ENCODE measurements at places on chromosomes 6 and 20.

- DNase-seq = peak; percentile 97
Measured at GRCh38 chr20:63116412-63117106, 99.4 kb downstream of the YTHDF1 start.

- DNase-seq = no peak
Measured at GRCh38 chr20:2446845-2447244, 23.7 kb downstream of the SNRPB start.

GRCh38 chr6:4656106-4656505 lies 120.1 kb upstream of the CDYL start:
- DNase-seq = peak; percentile 49

DNA sequence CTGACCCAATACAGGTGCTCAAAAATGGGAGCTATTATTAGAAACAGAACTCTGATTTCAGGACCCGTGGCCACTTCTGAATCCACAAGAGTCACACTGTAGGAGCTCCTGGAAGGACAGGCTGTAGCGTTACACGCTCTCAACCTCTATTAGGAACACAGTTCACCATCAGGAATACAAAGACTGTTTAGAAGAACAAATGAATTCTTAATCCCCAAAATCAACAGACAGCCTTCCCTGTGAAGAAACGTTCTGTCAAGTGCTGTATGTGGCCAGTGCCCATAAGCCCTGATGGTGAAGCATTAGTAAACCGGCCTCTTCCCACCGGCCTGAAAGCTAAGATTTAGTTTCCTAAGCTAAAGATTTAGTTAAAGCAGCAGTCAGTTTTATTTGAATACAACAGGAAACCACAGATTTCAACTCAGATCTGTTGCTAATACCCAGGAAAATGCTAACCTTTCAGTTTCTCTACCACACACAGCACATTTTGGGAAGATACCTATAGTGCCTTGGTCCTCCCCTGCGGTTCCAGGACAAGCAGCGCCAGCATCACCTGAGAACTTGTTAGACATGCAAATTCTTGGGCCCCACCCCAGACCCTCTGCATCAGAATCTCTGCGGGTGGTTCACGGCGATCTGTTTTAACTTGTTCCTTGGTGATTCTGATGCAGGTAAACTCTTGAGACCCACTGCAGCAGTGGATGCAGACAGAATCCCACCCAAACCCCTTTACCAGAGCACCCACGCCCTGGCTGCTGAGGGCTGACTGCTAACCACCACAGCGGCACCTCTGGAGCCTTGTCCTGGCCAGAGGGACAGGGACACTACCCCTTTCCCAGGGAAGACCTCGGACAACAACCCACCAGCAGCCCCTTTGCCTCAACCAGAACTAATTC lies 33.4 kb downstream of the MTRES1 start:
- peak; percentile 68 for DNase-seq

DNA sequence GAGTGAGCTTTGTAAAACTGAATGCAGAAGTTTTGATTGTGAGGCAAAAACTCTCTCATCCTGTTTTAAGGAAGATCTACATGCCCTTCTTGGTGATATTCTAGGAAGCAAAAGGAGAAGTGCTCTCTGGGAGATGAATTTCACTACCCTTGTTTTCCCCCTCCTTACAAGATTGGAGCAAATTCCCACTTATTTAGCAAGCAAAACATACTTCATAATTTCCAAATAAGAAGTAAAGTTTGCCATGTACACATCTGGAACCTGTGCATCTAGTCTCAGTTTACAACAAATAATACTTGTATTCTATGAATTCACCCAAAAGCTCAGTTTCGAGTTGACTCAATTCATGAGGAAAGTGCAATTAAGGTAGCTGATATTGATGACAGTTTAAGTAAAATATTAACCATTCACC lies 27.6 kb upstream of the IFNGR1 start:
- no peak for DNase-seq

GRCh38 chr6:11353921-11354389 lies 121.5 kb upstream of the NEDD9 start:
- no peak for DNase-seq

DNA sequence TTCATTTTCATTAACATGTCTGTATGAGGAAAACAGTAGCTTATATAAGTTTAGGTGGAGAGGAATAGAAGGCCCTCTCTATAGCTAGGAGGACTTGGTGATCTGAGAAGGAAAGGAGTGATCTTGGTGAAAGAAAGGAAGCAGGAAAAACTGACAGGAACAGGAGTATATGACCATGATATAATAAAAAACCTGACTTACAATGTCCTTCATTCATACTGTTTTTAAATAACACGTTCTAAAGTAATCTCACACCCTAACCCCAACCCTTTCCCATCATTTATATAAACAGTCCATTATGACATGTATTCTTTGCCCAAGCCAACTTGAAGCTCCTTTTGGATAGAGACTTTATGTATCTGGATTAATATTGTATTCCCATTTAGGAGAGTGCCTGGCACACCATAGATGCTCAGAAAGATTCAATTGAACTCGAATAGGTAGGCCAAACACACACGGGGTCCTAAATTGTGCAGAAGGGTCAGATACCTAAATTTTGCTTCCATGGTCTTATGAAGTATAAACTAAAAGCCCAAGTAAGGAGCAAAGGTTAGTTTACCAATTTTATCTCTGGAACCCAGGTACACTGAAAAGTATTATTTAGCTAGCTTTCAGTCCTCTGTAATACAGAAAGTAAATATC lies 75.9 kb downstream of the OR2B2 start:
- DNase-seq = no peak

All from H7 (cell line).